A549 treated with Hydrocortisone at 1 μM for 4 hours (cell line): ENCODE measurements at places on chromosomes 12 and 14. TPM values are rescaled to one million over a fixed set of nuclear protein-coding genes. Genes with fewer than 3 reads are reported as not detected.

Gene SSTR1
- total RNA-seq, result not detected in 5 replicates

Gene BHLHE41
- 0.53 to 1.5 TPM (median 0.69 TPM) in 5 replicates for total RNA-seq

Gene CCDC175
- total RNA-seq, result not detected in 5 replicates

Gene PTCSC3
- not detected in 5 replicates for total RNA-seq

Gene RIMBP2
- total RNA-seq, result 0.08 TPM in 1 of 5 replicates, not detected in the others

Gene TUNAR
- not detected in 5 replicates for total RNA-seq
